Hepatocyte (in vitro differentiated cells): ENCODE measurements at places on chromosomes 7 and 10.
A peak's percentile ranks its signal among the peaks of the same experiment; 100 is the strongest.

DNA sequence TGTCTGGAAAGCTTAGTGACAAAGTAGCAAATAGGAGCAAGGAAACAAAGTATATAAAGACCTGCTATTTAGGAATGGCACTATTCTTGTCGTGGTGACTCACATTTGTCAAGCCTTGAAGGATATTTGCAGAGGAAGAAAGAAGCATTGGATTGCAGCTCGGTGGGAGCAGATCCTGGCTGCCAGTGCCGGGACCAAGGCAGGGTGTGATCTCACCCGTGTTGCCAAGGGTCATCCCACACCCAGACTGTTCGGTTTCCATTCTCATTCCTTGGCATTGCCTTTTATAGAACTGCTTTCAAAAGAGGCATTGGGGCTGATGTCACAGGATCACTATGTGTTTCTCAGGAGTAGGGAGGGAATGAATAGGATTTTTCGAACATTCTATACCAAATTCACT is 176.2 kb downstream of the GALNT17 start:
- peak; percentile 23 for DNase-seq

GRCh38 chr10:78529262-78529661 is 495.6 kb downstream of the RPS24 start:
- DNase-seq = no peak

DNA sequence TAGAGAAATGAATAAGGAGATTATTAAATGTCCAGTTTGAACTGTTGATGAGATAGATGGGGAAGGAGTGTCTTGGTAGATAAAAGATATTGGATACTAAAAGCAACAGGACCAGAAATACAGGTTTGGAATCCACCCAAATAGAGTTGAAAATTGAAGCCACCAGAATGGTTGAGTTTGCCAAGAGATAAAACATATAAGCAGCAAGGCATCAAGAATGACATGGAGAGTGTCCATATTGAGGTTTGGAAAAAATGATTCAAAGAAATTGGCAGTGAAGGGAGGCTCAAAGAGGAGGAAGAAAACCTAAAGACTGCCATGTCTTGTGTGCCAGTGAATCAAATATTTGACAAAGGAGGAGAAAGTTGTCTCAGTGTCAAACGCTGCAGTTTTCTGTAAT is 24.2 kb downstream of the CFAP69 start:
- DNase-seq = no peak

DNA sequence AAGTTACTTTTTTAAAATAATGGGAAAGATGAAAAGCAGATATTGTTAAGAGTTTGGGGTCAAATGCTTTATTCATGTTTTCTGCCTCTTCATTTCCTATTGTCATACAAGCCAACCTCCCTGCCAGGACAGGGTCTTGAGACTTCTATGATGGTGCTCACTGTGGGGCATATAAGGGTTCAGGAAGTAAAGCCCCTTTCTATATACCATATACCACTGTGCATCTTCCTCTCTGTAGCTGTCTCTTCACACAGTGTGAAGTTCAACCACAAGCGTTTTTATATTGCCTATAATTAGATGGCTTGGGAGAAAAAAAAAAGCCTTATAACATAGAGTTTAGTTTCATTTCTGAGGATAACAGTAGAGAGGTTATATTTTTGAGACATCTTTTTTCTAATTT is 389.8 kb upstream of the SORCS1 start:
- no peak for DNase-seq

GRCh38 chr7:158068853-158069252 is 518.8 kb downstream of the PTPRN2 start:
- no peak for DNase-seq

GRCh38 chr7:24701261-24702235 is 55.7 kb downstream of the GSDME start:
- DNase-seq = peak; percentile 37

- DNase-seq = no peak
Observed at GRCh38 chr7:88771417-88771816, 11.9 kb downstream of the ZNF804B start.

DNA sequence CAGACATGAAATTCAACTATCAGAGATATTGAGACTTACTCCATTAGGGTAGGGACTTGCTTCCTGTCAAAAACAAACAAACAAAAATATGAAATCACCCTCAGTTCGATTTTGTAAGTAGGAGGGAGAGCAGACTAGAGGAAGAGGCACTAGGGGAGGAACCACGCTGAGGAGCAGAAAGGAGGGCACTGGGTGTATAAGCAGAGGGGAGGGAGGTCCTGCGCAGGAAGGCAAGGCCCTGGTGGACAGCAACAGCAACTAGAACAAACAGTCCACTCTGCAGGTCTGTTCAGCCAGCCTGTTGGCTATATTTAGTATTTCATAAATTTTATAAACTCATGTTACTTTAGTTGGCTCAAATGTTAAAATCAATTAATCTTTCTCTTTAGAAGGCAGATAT is 937.1 kb upstream of the C7orf33 start:
- no peak for DNase-seq

DNA sequence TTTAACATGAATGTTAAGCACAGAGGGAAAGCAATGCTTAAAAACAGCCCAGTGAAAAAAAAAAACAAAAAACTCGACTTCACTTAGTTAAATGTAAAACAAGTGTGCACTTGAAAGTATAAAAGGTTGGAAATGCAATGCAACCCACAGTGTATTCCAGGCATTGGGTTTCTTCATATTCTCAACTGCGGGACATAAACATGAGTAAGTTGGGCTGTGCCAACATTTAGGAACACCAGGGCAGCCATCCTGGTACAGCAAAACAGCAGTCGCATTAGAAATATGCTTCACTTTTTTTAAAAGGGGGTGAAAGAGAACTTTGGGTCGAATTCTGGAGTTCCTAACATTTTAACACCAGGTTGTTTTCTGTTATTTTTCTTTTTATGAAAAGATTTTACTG is 937 bp downstream of the STEAP1 start:
- DNase-seq = no peak

GRCh38 chr7:74093671-74094223 is 10.1 kb downstream of the LIMK1 start:
- no peak for DNase-seq

DNA sequence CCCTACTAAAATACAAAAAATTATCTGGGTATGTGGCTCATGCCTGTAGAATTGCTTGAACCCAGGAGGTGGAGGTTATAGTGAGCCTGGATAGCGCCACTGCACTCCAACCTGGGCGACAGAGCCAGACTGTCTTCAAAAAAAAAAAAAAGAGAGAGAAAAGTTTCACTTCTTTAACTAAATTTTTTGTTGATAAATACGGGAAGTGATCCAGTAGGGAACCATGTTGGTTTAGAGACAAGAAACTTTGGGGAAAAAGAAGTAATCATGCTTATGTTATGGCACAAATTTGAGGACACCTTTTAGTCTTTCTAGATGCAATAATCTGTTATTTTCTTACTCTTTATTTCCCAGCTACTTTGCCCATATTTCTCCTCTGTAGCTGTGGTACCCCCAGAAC is 309.7 kb downstream of the TYW1 start:
- DNase-seq = no peak

DNA sequence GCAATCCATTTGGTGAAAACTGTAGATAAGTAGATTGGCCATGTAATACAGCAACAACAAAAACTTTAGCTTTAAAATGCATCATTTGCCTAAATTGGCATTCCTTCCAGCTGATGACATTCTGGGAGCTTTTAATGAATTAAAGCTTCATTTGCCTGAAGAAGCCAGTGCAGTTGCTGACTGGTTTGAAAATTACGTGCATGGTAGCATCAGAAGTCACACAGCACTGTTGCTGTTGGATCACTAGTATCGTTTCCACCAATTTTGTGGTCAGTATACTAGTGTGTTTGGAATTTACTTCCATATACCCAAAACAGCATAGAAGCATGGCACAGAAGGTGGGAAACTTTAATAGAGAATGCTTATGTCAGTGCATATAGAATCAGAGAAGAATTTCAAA is 194.9 kb downstream of the ETV1 start:
- DNase-seq = no peak

GRCh38 chr10:7211857-7212577 is 198.8 kb downstream of the SFMBT2 start:
- DNase-seq = no peak

DNA sequence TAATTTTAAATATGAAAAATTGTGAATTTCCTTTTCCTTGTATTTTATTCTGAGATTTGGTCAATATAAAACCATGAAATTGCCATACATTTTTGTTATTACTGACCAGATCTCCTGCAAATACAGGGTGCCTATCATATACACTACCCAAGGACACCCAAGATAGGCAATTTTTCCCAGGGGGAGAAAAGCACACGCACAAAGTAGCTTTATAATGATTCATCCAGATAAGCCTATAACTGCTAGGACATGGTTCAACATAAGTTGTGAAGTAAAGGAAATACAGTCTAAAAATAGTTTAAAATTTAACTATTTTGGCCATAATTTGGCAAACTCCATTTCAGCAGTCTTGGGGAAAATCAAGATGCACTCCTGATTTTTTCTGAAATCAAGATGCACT is 4.8 kb downstream of the RUFY2 start:
- DNase-seq = no peak

- no peak for DNase-seq
Observed at GRCh38 chr10:109913306-109913892, 9.9 kb downstream of the XPNPEP1 start.

DNA sequence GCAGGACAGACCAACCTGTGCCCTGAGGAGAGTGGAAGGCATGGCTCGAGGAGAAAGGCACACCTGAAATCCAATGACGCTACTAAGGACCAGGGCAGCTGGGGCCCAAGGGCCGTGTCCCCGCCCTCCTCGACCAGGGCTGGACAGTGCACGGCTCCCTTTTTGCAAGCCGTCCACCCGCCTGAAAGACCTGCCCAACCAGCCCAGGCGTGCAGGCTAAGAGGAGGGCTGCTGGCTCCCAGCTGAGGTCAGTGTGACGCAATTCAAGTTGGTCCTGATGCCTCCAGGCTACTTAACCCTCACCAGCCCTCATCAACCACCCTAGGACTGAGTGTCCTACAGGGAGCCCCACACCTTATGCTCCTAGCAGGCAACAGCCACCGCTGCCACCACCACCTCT is 69.3 kb downstream of the DLG5 start:
- DNase-seq = peak; percentile 29

DNA sequence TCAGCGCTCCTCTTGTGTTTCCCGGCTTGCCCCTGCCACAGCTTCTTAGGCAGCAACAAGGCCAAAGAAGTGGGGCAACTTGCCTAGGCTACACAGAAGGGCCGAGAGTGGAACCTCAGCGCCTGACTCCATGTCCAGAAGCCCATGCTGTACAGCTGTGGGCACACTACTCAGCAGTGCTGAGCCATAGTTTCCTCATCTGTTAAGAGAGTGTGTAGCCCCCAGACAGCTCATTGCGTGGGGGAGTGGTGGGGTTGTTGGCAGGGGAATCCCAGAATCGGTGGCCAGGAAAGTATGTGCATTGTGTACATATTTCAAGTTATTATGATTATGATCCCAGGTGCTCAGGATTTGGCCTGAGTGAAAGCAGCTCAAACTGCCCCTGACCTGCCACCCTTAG is 96.2 kb downstream of the CDH23 start:
- no peak for DNase-seq

DNA sequence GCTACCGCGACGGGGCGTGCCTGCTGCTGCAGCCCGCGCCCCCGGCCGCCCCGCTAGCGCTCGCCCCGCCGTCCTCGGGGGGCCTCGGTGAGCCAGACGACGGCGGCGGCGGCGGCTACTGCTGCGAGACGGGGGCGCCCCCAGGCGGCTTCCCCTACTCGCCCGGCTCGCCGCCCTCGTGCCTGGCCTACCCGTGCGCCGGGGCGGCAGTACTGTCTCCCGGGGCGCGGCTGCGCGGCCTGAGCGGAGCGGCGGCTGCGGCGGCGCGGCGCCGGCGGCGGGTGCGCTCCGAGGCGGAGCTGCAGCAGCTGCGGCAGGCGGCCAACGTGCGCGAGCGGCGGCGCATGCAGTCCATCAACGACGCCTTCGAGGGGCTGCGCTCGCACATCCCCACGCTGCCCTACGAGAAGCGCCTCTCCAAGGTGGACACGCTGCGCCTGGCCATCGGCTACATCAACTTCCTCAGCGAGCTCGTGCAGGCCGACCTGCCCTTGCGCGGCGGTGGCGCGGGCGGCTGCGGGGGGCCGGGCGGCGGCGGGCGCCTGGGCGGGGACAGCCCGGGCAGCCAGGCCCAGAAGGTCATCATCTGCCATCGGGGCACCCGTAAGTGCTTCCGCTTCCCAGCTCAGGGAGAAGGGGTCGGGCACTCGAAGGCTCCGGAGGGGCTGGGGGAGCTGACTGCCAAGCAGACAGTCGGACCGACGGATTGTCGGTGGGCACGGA is 761 bp downstream of the PTF1A start:
- DNase-seq = peak; percentile 18

GRCh38 chr10:93758891-93759410 is 1.2 kb downstream of the LGI1 start:
- no peak for DNase-seq
